Fibroblast of the aortic adventitia (primary cell): ENCODE measurements at places on chromosomes 12 and 14. TPM values are rescaled to one million over a fixed set of nuclear protein-coding genes. Genes with fewer than 3 reads are reported as not detected.

PTPRR gene
- 1.4 TPM in 1 of 2 replicates, not detected in the other for total RNA-seq

GLS2 gene
- 0.36 TPM in 1 of 2 replicates, not detected in the other for total RNA-seq

MAP3K9 gene
- total RNA-seq: under 0.01 and 0.33 TPM in 2 replicates

CATSPERB gene
- 0.81 TPM in 1 of 2 replicates, not detected in the other for total RNA-seq

SLC5A8 gene
- total RNA-seq: not detected in 2 replicates

PPTC7 gene
- total RNA-seq: 6.1 and 11.9 TPM in 2 replicates

PROX2 gene
- total RNA-seq: not detected in 2 replicates

FAR2 gene
- 4.7 and 22.5 TPM in 2 replicates for total RNA-seq

CLEC1B gene
- not detected in 2 replicates for total RNA-seq

RNF212B gene
- not detected in 2 replicates for total RNA-seq

LRP1-AS gene
- not detected in 2 replicates for total RNA-seq

WNT5B gene
- total RNA-seq: 3.1 and 16.6 TPM in 2 replicates

KLRC2 gene
- total RNA-seq: not detected in 2 replicates

PTGER2 gene
- 1.6 and 50.1 TPM in 2 replicates for total RNA-seq

CALM1 gene
- total RNA-seq: 342 and 589 TPM in 2 replicates

KLRC4 gene
- total RNA-seq: not detected in 2 replicates

CABP1 gene
- 0.54 TPM in 1 of 2 replicates, not detected in the other for total RNA-seq

KCNC2 gene
- total RNA-seq: not detected in 2 replicates

IAPP gene
- total RNA-seq: not detected in 2 replicates

TAS2R8 gene
- 0.45 TPM in 1 of 2 replicates, not detected in the other for total RNA-seq
